CD4-positive, alpha-beta T cell treated with Interferon gamma for 1 hour (primary cell): ENCODE measurements at places on chromosomes 5 and 9.

DNA sequence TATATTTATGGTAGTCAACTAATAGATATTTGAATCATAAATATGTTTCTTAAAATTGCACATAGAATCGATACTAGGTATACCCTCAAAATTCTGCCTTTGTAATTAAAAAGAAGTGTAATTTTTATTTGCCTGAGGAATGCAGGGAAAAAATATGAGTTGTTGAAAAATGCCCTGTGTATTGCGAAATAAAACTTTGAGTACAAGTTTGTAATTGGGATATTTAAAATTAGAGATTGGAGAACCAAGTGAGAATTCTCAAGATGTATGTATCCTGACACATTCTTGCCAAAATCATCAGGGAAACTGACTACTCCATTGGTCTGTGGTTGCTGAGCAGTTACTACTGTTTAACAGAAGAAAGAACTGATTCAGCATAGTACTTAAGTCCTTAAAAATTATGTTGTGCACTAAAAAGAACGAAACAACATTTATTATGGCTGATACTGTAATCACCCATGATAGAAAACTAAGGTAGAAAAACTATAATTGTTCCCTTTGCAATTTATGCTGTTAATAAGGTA, 36.0 kb downstream of the ST8SIA4 start:
- no peak for DNase-seq

GRCh38 chr5:144237851-144238250, 67.2 kb downstream of the KCTD16 start:
- DNase-seq = no peak

GRCh38 chr9:79189511-79189924, 382.2 kb upstream of the TLE4 start:
- no peak for DNase-seq

DNA sequence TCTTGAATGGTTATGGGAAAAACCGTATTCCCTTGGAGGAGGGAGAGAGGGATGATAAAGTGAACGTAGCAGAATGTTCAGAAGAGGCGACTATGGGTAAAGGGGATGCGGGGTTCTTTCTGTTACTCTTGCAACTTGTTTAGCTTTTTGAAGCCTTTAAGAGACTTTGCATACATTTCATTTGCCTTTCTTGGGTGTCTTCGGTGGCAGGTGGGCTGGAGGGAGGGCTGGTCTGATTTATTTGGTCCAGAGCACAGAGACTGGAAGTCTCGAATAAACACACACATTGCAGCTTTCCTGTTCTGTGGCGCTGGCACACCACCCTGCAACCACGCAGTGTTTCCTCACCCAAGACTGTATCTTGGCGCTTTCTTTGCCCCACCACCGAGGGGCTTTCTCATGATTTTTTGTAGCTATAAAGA, 23.2 kb downstream of the TTF1 start:
- DNase-seq = peak; percentile 48

GRCh38 chr5:174608631-174609097, 115.7 kb upstream of the MSX2 start:
- DNase-seq = no peak

DNA sequence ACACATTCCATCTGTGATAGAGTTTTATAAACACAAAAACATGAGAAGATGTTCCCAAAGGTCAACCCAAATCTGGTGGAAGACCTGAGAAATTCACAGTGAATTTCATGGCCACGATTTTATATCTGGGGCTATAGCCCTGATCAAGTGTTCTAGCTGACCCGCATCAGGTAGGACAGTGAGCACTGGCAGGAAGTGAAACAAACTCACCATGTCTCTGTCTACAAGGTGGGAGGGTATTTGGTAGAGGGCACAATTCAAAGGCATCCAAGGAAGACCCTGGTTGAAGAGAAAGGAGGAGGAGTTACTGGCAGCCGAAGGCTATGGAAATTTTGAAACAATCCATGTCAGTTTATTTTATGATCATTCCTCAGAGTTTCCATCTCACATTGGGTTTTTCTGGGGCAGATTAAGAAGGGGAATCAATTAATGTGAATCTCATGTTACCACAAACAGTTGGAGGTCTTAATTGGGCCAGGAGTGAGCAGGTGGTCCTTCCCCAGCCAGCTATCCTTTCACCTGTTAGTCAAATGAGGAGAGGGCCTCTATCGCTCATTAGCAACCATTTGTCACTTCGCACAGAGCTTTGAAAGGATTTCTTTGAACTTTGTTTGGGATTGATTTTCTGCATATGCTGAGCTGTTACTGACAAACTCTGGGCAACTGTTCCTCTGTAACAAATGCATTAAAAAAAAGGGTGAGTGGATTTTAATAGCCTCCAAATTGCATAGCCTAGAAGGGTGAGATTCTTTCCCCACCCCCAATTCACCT, 612.0 kb upstream of the CLINT1 start:
- no peak for DNase-seq

DNA sequence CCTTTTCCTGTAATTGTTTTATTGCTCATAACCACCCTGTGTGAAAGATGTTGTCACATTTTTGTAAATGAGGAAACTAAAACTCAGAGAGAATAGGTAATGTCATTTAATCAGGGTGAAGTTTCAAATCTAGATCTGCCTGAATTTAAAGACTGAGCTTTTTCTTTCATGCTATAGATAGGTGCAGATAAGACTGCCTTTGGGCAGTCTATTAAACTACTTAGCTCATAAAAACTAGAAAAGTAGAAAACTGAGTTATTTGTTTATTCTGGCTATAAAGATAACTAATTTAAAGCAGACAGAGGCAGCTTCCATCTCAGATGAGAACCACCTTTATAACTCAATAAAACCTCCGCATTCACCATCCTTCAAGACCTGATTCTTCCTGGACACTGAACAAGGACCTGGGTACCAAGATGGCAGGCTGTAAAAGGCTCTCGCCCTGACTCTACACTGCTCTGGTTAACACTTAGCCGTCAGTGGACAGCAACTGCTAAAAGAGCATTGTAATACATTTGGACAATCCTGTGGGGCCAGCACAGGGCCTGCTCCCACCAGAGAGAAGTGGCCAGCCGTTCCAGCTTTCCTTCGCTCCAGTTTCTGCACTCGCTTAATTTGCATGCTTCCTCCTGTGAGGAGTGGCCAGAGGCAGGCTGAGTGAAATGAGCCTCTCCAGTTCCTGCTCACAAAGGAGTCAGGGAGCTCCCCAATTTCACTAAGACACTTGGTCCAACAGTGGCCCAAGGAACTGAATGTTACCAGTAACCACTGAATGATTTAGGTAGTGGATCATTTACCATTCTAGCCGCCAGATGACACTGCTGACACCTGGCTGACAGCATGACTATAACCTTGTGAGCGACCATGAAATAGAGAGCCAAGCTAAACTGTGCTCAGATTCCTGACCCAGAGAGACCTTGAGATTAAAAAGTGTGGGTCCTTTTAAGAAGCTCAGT, 566.4 kb downstream of the EFNA5 start:
- DNase-seq = no peak
